Stimulated activated CD4-positive, alpha-beta T cell treated with anti-CD3 and anti-CD28 coated beads, Interleukin-1b, Interleukin-23, amount 100 ng/mL, for 1 hour (primary cell): ENCODE measurements at places on chromosomes 7 and 10.

DNA sequence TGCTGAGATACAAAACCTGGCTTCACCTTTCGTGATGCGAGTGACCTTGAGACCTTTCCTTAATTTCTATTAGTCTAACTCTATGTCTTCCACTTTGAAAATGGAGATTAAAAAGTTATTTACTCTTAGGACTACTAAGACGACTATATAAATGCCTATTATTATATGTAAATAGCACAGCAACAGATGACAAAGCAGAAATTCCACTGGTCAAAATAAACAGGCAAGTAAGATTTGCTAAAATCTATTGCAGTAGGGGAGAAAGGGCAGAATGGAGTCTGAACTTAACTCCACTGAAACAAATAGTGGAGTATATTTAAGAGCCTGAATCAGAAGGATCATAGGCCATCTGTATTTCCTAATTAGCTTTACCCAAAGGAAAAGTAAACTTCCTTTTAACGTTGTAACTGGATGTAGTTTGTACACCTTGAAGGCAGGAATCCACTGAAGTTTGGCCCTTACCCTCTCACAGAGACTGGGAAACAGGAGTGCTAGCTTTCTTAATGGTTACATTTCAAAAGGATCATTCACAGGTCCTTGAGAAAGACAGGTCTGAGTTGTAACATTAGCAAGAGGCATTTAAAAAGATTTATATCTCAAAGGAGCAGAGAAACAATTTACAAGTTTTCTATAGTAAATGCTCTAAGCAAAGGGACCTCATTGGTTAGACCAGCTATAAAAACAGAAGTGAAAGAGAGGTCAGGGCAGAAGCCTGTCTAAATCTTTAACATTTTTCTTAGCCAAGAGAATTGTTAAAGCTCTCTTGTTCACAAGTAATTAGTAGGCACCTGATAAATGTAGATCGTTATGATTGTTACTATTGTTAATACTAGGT is 332.5 kb downstream of the ZWINT start:
- DNase-seq, result no peak

- DNase-seq, result no peak
Measured at GRCh38 chr10:130053561-130053960, 57.1 kb downstream of the C10orf143 start.

DNA sequence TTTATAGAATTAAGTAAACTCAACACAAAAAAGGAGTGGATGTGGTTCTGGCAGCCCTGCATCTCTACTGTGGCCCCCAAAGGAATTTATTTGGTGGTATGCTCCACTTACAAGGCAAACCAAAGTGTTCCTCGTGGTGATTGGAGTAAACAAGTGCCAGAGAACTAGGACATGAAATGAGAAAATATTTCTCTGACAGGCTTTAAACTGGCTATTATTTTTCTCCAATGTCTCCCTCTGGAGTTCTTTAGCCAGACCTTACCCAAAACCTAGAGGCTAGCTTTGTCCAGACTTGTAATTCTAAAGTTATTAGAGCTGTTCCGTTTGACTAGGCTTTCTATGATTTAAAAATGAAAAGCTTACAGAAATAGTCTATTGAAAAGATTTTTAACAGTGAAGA is 990.1 kb downstream of the CNTNAP2 start:
- no peak for DNase-seq

- no peak for DNase-seq
Measured at GRCh38 chr7:120431016-120431415, 158.0 kb downstream of the KCND2 start.

- DNase-seq, result no peak
Measured at GRCh38 chr10:62723375-62723774, 81.1 kb upstream of the ADO start.
